ENCODE measurements at places on chromosomes 1 and 21. TPM values are rescaled to one million over a fixed set of nuclear protein-coding genes. Genes with fewer than 3 reads are reported as not detected.

Gene AVPR1B
- total RNA-seq, result not detected

Gene S100A12
- 5.8 TPM for total RNA-seq

Gene NCAM2
- total RNA-seq, result 1.2 TPM

Gene OR2L2
- total RNA-seq, result 0.19 TPM

GRCh38 chr1:58524353-58524945, 22.1 kb downstream of the OMA1 start:
- DNase-seq, result no peak

GRCh38 chr1:219560856-219561255, 52.0 kb downstream of the ZC3H11B start:
- DNase-seq, result no peak

DNA sequence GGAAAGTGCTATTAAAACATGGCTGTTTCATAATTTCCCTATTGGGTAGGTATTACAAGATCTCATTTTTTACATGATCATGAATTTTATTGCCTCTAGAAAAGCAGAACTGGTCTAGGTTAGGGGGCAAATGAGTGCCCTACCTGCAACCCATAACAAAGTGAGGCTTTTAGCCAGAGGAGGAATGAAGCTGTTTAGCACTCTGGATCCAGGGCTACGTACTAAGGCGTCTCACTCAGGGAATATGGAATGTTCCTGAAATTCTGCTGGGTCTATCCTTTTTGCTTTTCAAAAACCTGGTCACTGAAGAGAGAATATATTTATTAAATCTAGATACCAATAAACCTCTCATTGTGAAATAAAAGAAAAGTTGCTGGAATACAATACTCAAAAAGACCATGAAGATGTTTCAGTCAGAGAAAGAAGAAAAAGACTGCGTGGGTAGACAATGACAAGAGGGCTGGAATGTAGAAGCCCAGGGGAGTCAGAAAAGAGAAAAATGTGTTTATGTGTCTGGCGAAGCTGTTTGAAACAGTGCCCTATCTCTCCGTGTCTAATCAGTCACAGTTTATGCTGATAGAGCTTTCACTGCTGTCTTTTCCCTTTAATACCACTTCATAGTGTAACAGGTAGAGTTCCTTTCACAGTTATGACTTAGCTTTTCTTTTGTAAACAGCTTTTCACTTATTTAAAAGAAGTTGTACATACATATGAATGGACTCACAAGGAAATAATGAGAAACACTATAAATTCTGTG, 25.0 kb upstream of the SYDE2 start:
- DNase-seq, result no peak

DNA sequence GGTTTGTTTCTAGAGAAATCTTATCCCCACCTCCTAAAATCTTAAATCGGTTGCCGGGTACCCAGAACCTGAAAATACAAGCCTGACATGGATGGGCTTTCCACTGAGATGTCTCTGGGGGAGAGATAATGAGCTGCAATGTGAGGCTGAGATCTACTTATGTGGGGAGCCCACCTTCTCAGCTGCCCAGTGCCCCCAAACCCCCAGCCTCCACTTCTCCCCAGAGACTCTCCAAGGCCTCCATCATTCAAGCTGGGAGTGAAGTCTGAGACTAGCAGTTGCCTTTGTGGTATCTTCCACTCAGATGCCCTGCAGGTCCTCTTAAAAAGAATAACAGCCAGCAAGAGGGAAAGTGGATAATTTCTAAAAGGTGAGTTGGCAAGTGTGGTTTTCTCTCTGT, 11.7 kb upstream of the ACTRT2 start:
- no peak for DNase-seq

GRCh38 chr1:233614743-233615521, 1.0 kb downstream of the KCNK1 start:
- DNase-seq, result no peak

GRCh38 chr1:26537951-26538352, 8.4 kb downstream of the RPS6KA1 start:
- DNase-seq, result no peak

GRCh38 chr1:81950591-81951244, 150.0 kb downstream of the ADGRL2 start:
- no peak for DNase-seq

DNA sequence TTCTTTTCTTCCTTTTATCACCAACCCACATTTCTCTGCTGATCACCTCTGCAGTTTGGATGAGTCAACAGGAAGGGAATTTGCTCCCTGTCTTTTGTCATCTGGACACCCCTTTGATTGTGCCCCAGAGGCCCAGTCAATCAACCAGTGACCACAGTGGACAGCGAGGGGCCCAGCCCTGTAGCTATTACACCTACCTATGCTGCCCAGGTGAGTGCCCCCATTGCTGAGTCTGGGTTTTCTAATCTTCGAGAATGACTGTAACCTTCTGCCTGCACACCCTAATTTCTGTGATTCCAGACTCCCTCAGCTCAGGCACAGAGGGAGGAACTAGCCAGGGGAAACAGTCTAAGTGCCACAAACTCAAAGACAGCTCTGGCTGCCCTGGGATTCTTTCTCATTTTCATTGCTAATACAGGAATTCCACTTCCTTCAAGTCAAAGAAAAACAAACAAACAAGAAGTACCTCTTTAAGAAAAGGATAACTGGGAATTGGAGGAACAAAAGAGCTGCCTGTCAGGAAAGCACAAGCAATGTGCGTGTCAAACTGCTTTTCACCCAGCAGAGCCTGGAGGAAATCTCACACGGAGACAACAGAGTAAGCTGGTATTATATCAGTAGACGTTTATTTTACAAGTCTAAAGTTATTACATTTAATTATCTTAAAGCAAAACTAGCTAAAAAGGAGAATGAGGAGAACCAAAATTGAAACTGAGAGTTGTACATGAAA, 311.1 kb downstream of the AJAP1 start:
- DNase-seq, result no peak

DNA sequence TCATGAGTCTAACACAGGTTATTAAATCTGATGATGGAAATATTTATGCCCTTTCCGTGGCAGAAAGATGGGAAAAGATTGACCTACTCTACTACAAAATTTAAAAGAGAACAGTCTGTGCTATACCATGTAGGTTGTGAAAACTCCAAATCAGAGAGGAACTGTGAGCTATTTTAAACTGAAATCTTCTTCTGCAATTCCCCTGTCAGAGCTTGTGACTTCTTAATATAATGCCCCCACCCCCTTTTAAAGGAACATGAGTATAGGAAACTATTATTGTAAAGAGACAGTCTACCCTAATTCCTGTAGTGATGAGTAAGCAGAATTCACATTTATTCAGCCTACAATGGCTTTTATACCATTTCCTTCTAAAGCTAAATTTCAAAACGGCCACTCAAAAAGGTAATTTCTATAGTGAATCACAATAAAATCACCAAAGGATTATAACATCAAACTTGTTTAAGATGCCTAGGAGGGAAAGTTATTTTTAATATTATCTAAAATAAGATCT, 11.7 kb downstream of the DSCAM start:
- DNase-seq, result no peak

DNA sequence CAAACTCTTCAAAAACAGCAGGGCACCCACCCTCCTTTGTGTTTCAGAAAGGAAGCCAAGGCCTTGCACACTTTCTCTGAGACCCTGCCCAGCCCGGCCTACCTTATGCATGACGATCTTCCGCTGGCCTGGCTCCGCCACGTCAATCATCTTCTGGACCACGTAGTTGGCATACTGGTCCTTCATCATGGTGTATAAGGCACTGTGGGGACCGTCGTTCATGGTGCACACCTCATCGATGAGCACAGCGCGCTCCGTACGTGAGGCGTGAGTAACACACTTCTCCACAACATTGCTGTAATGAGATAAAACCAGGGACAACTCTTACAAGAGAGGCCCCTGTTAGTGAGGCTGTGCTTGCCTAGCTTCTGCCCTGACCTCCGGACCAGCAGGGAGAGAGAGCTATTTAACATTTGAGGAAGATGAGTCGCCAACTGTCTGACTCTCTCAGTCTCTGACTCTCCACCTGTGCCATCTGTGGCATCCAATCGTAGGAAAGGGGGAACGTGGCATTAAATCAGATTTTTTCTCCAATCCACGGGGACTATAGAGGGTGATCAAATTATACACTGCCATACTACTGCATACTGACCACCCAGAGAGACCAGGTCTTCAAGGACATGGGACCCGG, 28.1 kb upstream of the SDC3 start:
- no peak for DNase-seq

- DNase-seq, result peak; percentile 27
Measured at GRCh38 chr1:166166698-166167571, at the start of gene FAM78B. Gene FAM78B (minus strand): TSS chr1:166167001. CDS start chr1:166166248, 753 bp downstream.

All from omental fat pad (tissue), 4 donors.